ENCODE measurements at places on chromosomes 6 and 20. TPM values are rescaled to one million over a fixed set of nuclear protein-coding genes. Genes with fewer than 3 reads are reported as not detected.

- DNase-seq = no peak
These were observed 19.5 kb downstream of the LYRM4 start for GRCh38 chr6:5241252-5241651.

The MYMX gene
- total RNA-seq = 0.56 TPM

- DNase-seq = no peak
These were observed 96.3 kb upstream of the ZBTB24 start for GRCh38 chr6:109579361-109579760.

- no peak for DNase-seq
These were observed 38.8 kb upstream of the SPACA1 start for GRCh38 chr6:88008831-88009231.

- DNase-seq = no peak
These were observed 180.1 kb downstream of the JARID2 start for GRCh38 chr6:15425947-15426346.

The CGA gene
- not detected for total RNA-seq

The LHFPL5 gene
- total RNA-seq = not detected

DNA sequence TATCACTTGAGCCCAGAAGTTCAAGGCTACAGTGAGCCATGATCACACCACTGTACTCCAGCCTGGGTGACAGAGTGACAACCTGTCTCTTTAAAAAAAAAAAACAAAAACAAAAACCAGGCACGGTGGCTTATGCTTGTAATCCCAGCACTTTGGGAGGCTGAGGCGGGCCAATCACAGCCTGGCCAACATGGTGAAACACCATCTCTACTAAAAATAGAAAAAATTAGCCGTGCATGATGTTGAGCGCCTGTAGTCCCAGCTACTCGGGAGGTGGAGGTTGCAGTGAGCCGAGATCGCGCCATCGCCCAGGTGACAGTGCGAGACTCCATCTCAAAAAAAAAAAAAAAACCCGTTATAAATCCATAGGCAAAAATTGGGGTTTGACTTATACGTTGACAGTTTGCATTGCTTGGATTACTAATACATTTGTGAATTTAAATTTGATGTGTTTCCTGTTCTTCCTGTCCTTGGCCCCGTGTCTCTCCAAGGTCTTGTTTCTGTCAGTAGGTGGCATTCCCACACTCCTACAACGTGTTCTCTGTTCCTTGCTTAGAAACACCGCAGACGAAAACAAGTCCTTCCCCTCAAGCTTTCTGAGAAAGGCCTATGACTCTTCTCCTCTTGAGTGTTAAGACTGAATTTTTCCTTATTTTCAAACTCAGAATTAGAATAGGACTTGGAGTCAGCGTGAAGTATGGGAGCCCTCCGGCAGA lies 147.0 kb downstream of the DTNBP1 start:
- DNase-seq = no peak

The RNF39 gene
- total RNA-seq = not detected

GRCh38 chr6:131391116-131391515 lies 181.9 kb upstream of the ARG1 start:
- DNase-seq = no peak

GRCh38 chr20:56358600-56359211 lies at the start of gene FAM210B:
Gene FAM210B, plus strand, starts transcription at chr20:56358974. Its CDS starts 32 bp downstream, at chr20:56359006.
- peak; percentile 93 for DNase-seq

DNA sequence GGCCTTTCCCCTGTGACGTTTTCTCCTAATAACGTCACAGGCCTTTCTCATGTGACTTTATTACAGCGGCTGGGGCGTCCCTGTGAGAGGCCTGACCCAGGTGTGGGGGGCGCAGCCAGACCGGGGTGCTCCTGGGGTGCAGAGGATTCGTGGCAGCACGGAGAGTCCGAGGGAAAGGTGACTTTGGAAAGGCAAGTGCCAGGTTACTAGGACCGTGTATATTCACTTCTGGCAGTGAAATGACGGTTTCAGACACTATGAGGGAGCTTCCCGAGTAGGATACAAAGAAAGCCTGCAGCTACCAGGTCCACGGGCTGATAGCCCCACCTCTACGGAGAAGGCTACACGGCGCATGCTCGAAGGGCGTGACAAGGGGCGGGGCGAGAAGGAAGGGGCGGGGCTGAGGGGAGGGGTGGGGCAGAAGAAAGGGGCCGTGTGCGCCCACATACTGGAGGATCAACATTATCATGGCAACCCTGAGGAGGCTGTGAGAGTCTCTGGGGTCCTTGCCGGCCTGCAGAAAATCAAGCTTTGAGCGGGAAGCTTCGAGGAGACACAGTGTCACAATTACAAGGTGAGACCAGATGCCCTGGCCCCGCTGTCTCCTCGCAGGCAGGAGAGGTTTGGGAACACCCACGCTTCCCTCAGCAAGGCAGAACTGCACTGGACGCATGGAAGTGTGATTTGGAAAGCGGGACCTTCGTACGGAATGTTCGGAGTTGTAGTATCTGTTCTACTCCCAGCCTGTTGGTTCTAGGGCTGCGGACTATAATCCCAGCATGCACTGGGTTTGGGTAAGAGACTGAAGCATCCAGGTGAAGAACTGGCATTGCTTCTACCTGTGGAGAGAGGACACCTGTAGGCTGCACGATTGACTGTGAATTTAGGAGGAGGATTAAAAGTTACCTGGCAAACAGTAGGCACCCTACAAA lies 54.4 kb upstream of the ZNF337 start:
- peak; percentile 63 for DNase-seq

DNA sequence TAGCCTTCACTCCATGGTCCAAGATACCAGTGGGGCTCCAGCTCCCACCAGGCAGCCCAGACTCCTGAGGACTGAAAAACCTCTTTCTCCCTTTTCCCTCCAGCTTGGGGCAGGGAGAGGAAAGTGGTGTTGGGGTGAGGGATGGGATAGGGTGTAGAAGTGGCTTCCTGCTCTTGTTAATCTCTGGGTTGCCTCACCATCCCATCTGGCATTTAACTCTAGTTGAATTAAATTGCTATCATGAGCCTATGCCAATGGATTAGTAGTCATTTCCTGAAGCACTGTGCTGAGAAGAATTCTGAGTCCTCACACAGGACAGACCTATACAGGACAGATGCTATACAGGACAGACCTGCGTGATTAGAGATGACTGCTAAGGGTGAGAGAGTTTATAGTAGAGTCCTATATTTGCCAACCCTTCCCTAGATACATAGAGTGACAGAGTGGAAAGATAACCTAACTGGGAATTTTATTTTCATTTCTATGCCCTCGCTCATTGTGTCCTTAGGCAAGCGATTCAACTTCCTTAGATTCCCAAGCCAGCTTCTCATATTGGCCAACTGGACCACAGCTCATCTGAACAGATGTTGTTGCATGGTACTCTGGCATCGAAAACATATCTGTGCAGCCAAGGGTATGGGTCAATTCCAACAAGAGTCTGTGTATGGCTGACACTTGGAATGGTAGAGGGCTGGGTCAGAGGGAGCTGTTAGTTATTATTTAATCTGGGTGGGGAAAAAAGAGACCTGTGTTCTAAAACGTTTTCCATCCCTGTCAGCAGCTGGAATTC lies 42.8 kb downstream of the MCHR2 start:
- no peak for DNase-seq

- DNase-seq = no peak
These were observed 438.4 kb upstream of the ADGRB3 start for GRCh38 chr6:68196645-68197044.

The DNAH8 gene
- total RNA-seq = 0.03 TPM

The PSMB8 gene
- total RNA-seq = 16.7 TPM

The MPIG6B gene
- total RNA-seq = 0.13 TPM

DNA sequence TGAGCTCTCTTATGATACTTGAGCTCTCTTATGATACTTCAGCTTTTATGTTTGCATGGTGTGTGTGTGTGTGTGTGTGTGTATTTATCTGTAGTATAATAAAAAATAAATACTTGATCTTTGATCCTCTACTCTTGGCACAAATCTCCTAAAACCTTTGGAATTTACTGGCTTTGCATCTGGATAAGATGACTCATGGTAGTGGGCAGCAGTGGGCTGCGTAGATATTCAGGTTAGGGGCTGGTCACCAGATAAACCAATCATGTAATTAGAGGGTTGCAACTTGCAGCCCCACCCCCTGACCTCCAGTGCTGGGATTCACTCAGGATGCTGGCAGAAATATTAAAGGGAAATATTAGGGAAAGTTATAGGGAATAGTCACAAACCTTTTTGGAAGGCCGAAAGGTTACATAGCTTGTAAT lies 151.9 kb upstream of the COL21A1 start:
- DNase-seq = no peak

DNA sequence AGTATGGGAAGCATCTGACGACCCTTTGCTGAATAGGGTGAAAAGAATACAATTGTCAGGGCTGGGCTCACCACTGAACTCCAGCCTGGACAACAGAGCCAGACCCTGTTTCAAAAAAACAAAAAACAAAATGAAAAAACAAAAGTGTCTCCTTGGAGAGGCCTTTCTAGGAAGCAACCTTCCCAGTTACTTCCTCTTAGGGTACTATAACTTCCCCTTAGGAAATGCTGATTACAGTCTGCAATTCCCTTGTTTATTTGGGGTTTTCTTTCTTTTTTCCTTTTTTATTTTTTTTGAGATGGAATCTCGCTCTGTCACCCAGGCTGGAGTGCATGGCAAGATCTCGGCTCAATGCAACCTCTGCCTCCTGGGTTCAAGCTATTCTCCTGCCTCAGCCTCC lies 20.5 kb upstream of the TTPAL start:
- DNase-seq = no peak

DNA sequence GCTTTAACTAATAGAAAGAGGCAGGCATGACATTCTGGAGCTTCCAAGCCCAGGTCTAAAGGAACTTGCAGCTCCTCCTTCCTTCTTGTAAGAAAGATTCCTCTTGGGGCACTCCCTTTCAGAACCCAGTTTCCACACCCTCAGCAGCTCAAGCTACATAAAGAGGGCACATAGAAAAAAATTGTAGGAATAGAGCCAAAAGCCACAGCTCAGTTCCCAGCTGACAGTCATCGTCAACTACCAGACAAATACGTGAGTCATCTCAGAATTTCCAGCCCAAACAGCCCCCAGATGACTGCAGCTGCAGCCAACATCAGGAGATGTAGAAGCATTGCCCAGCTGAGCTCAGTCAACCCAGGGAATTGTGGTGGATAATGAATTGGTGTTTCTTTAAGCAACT lies 349.8 kb upstream of the ARID1B start:
- peak; percentile 44 for DNase-seq

DNA sequence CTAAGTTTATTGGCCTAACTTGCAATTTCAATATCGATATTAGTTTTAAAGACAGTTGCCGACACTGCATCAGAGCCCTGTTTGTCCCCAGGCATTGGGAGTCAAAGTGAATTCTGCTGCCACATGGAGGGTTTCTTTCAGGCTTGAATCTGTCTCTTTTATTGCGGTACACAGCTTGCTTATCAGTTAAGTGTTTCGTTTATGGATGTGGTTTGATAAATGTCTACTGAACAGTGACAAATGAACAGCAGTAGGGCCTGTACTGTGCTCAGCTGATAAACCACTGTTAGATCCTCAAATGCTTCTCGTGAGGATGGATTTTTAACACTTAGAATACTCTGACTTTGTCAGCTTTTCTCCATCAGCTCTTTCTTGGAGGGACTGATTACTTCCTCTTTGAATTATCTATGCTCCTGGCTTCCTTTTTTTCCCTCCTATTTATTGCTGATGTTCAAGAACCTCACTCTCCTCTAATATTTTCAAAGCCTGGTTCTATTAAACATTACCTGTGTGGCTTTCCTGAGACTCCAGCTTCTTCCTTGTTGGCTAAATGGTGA lies 240.8 kb downstream of the PLCB1 start:
- DNase-seq = no peak

DNA sequence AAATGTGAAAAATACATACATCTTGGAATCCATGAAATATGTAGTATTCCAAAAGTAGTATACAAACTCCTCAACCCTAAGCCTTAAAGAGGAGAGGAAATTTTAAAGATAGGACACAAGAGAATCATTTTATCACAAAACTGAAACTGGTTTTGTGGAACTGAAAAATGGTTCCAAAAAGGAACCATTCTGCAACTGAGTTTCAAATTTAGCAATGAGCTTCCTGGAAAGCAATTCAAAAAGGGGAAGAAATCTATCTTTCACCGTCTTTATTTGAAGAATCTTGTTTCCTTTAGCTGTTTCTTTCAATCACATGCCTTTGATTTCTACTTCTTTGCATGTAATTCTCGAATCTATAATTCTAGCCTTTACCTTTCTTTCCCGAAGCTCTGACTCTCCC lies 32.2 kb upstream of the LAMP5 start:
- DNase-seq = no peak

The SPATS1 gene
- total RNA-seq = not detected
